ENCODE measurements at places on chromosomes 16 and 17. TPM values are rescaled to one million over a fixed set of nuclear protein-coding genes. Genes with fewer than 3 reads are reported as not detected.

DNA sequence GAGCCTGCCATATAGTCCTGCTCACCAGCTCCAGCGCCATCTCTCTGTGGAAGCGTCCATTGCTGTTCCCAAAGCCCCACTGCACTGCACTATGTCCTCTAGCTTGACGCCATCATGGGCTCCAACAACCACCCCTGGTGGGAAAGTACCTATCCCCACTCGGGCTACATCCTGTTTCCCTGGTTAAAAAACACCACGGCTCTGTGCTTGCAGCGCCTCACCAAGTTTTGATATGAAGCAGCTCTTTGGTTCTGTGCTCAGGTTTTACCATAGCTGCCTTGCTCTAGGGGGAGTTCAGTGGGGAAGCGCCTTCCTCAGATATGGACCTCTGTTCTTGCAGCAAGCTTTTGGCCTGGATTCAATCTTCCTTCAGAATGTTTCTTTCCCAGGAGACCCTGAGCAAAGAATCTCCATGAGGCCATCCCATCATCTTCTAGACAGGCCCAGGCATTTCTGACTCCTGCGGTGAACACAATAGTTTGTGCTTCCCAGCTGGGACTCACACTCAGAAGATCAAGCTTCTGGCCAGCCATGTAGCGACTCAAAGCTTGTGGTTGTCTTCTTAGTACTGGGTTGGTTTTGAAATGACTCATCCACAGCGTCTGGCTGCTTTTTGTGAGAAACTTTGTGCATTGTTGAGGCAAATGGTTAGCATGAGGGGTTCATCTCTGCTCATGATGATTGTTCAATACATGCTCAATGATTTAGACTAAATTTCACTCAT lies 39.5 kb downstream of the DYNLRB2 start:
- no peak for DNase-seq

DNA sequence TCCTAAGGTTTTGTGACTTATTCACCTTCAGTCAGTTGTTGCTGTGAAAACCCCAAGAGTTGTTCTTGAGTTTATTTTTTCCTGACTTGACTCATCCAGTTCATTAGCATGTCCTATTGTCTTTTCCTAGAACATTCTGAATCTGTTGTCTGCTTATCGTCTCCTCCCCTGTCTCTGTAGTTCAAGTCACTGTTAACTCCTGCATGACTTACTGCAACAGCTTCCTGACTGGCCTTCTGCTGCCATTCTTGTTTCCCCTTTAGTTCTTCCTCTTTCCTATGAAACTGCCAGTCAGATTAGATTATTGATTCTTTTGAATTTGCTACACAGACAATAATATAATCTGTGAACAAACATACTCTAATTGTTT lies 161.5 kb downstream of the FTO start:
- no peak for DNase-seq

GRCh38 chr17:40598619-40599467 lies 33.6 kb upstream of the CCR7 start:
- no peak for DNase-seq

- DNase-seq, result no peak
These were observed 1.7 kb downstream of the EMP2 start for GRCh38 chr16:10578474-10579316.

The SPNS1 gene
- polyA plus RNA-seq, result 52.7 TPM

The NLE1 gene
- polyA plus RNA-seq, result 8.1 TPM

GRCh38 chr17:2067608-2068024 lies 12.7 kb downstream of the HIC1 start:
- no peak for DNase-seq

- DNase-seq, result no peak
These were observed 176.7 kb downstream of the SOX9 start for GRCh38 chr17:72297326-72298115.

DNA sequence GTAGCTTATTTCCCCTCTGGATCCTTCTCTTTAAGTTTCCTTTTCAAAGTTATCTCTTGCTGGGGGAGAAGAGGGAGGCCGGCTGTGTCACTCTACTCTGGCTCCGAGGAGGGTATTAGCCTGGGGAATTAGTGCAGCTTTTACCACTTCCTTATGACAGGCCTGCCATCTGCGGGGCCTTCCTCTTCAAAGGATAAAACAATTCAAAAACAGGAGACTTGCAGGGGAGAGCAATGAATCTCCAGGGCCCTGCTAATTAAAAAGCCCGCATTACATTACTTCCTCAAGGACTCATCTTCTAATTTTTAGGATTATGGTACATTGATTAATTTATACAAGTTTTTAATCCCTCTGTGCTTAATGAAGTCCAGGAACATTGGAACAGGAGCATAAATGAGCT lies 190.9 kb upstream of the CDH5 start:
- no peak for DNase-seq

The SPATA22 gene
- polyA plus RNA-seq, result not detected

The SPEM1 gene
- polyA plus RNA-seq, result not detected

GRCh38 chr17:72008236-72008876 lies 112.5 kb upstream of the SOX9 start:
- no peak for DNase-seq

- DNase-seq, result no peak
These were observed 24.9 kb downstream of the SAP30BP start for GRCh38 chr17:75691801-75692626.

DNA sequence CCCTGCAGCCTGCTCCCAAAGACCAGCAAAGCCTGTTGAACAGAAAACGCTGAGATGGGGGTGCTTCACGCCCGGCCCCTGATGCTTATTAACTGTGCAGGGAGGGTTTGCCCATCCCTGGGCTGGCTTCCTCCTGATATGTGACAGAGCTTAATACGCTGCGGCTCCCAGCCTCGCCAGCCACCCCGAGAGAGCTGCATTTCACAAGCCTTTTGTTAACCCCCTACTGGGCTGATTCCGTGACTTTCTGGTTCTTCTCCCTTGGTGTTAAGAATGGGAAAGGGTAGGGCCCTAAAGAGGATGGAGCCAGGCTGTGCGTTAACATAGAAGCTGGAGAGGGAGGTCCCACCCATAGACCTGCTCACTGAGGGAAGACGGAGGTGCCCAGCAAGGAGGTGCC lies 211.8 kb downstream of the ENGASE start:
- DNase-seq, result no peak

- DNase-seq, result no peak
These were observed 126.6 kb downstream of the ANKRD11 start for GRCh38 chr16:89363621-89364393.

DNA sequence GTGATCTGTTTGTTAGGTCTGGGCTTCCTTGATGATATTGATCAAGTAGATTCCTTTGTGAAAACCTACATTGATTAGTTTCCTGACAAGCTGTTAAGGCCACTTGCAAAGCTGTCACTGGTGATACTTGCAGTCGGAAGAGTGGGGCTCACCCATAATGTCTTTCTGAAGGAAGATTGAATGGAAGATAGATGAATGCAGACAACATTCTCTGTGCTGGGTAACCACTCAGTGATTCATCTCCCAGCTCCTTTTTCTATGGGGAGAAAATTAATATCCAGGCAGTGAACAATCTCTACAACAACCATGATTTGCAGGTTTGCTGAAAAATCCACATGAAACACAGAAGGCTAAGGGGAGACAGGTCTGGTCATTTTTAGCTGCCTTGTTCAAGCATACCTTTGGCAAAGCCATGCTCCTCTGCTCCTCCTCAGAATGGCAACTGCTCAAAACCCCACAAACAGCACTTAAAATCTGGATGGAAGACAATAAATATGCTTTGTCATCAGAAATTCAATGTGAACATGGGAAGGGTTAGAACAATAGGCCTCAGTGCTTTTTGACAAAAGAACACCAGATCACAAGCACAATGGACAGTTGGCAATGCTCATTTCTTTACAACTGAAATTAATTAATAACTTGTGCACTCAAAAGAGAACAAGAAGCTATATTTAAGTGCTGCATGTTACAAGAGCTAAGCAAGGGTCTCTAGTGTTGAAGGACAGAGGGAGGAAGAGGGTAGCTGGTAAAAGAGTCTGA lies 495.4 kb downstream of the TOX3 start:
- DNase-seq, result no peak

DNA sequence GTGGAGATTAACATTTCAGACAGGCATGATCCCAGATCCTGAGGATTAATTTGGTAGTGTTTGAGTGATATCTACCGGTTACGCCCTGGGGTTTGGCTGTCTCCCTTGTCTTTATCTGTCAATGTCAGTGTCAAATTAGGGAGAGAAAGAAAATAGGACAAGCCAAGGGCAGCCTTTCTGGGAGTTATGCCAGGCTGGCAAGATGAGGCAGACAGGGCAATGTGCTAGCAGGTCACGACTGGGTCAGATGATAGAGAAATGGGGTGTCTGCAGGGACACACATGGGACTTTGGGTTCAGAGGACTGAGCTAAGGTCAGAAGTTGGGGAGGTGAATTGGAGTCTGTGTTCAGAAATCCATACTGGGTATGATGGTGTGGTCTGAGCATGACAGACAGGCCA lies 27.4 kb upstream of the LYRM9 start:
- no peak for DNase-seq

DNA sequence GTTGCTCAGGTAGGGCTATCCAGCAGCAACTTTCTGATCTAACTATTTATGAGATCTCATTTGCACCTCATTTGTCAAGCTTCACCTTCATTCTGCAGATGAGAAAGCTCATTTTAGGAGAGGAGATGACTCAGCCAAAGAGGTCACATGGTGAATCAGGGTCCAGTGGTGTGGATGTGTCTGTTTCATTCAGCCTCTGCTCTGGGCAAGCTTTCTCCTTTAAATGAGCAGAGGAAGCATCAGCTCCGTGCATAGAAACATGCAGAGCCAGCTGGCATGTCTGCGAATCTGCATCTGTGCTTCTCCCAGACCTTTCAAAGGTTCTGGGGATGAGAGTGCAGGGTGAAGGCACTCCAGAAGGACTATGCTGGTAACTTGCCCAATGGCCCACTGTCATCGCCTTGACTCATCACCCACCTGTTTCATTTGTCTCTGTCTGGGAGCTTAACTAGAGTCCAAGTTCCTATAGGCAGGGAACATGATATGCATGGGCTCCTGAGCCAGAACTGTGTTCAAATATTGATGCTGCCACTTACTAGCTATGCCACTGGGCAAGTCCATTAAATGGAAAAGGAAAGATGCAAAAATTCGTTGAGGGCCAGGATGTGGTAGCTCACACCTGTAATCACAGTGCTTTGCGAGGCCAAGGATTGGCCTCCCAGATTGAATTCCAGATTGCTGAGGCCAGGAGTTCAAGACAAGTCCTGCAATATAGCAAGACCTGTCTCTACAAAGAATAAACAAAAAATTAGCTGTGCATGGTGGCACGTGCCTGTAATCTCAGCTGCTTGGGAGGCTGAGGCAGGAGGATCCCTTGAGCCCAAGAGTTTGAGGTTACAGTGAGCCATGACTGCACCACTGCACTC lies 67.1 kb upstream of the NLK start:
- DNase-seq, result no peak

DNA sequence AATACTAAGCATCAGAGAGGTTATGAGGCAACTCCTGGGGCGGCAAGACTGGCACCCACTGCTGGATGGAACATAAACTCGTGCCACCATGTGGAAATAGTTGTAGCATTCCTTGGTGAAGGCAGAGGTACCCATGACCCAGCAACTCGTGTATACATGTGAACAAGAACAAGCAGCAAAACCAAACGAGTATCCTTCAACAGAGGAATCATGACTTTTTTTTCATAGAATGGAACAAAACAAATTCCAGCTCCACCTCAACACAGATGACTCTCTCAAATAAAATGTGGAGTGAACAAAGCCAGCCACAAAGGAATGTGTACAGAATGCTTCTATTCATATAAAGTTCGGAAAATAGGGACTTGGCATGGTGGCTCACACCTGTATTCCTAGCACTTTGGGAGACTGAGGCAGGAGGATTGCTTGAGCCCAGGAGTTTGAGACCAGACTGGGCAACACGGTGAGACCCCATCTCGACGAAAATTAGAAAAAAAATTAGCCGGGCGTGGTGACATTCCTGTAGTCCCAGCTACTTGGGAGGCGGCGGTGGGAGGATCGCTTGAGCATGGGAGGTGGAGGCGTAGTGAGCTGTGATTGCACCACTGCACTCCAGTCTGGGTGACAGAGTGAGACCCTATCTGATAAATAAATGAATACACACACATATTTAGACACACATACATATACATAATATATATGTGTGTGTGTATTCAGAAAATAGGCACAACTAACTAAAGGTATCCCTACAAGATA lies 35.3 kb downstream of the B9D1 start:
- peak; percentile 74 for DNase-seq

GRCh38 chr17:62995377-62995885 lies 29.4 kb downstream of the TANC2 start:
- no peak for DNase-seq

DNA sequence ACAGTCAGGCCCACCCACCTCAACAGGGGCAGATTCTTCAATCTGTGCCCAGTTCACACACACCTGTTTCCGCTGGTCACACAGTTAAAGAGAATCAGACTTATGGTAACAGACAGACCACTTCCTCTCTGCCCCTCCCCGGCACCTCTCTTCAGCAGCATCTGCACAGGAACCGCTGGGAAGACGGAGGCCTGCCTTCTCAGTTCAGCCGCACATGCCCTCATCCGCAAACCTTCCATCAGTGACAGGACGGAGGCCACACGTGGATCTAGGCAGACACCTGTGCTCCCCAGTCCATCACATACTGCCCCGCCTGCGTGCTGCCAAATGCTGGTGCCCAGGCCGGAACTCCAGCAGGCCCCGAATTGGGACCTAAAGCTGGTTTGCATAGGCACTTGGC lies 10.3 kb downstream of the PHB1 start:
- DNase-seq, result no peak

GRCh38 chr16:71837150-71837549 lies 8.6 kb upstream of the ATXN1L start:
- DNase-seq, result no peak

The TMEM132E gene
- polyA plus RNA-seq, result not detected
